ENCODE measurements at places on chromosomes 5 and 9.

- no peak for DNase-seq
Measured at GRCh38 chr5:80479713-80480112, 8.2 kb upstream of the FAM151B start.

GRCh38 chr5:31421806-31422586, 109.9 kb downstream of the DROSHA start:
- no peak for DNase-seq

- DNase-seq, result peak; percentile 27
Measured at GRCh38 chr5:79512471-79513307, 1.2 kb downstream of the HOMER1 start.

- no peak for DNase-seq
Measured at GRCh38 chr9:137236936-137237421, 4.1 kb upstream of the TUBB4B start.

- DNase-seq, result no peak
Measured at GRCh38 chr9:86022687-86023266, 76.6 kb downstream of the GOLM1 start.

GRCh38 chr9:137305060-137305797, 3.2 kb upstream of the NRARP start:
- peak; percentile 71 for DNase-seq

- DNase-seq, result no peak
Measured at GRCh38 chr5:19619571-19619970, 368.4 kb downstream of the CDH18 start.

GRCh38 chr9:89868100-89868499, 263.3 kb downstream of the GADD45G start:
- no peak for DNase-seq

- no peak for DNase-seq
Measured at GRCh38 chr5:134565791-134566740, 40.6 kb downstream of the JADE2 start.

DNA sequence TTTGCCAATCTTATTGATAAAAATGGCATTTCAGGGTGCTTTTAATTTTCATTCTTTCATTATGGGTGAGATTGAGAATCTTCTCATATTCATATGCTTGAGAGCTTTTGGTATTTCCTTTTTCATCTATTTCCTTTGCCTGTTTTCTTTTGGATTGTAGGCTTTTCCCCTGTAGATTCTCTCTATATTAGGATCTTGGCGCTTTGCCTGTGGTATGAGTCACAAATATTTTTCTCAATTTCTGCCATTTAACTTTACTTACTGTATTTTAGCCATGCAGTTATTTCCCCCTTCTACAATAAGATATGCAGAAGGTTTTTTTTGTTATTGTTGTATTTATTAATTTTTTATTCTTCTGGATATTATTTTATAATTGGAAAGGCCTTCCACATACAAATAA, 21.5 kb upstream of the KLF9 start:
- DNase-seq, result no peak

DNA sequence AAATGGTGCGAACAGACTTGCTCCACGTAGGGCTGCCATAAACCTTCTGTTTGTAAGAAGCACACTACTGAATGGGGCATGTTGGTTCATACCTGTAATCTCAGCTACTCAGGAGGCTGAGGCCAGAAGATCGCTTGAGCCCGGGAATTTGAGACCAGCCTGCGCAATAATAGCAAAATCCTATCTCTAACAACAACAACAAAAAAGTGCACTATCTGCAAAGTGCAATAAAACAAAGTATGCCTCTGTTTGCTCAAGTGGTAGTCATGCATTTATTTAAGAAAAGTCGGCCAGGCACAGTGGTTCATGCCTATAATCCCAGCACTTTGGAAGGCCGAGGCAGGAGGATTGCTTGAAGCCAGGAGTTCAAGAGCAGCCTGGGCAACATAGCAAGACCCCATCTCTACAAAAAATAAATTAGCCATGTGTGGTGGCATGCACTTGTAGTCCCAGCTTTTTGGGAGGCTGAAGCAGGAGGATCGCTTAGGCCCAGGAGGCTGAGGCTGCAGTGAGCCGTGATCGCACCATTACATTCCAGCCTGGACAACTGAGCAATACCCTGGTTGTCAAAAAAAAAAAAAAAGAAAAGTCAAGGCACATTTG, 5.2 kb downstream of the ATPSCKMT start:
- no peak for DNase-seq

DNA sequence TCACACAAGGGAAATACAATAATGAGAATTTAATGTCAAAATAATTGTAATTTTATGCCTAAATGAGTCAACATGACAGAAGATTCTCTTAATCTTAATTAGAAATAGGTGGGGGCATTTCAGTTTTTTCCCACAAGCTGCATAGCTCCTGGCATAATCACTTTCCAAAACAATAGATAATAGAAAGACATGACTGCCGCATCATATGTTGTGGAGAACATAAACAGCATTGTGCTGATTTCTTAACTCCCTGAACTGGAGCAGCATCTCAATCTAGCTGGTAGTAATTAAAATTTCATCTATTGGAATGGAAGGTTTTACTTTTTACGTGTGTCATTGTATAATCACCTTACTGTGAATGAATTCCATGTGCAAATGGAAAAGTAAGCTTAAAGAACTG, 112.1 kb downstream of the ST8SIA4 start:
- no peak for DNase-seq

DNA sequence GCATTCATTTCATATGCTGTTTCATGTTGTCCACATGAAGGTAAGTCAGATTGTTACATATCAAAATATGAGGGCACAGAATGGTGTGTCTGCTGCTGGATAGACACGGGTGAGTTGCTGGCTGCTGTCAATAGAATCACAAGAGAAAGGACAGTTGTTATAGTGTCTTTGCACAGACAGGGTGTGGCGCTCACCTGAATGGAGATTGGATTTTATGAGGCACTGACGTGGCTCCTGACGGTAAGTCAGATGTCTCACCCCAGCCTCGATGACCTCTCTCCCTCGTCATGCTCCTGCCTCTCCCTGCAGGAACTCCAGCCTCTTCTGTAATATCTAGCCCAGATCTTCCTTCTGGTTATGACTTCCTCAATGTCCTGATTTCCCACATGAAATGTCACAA, 75.4 kb upstream of the SELENOP start:
- DNase-seq, result no peak

DNA sequence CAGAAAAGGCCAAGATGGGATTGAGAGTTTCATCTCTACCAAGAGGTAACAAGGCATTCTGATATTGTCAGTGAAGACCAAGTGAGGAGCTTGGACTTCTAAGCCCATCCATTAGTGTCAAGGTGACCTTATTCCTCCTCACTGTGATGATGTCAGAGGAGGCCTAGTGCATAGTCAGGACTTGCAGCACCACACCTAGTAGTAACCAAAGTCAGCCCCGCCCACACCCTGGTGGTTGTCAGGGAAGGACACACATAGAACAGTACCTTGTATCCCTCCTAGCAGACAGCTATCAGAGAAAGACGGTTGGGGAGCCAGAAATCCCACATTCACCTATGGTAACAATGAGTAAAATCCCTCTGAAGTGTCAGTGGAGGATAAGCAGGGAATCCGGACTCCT, 111.7 kb downstream of the AP3B1 start:
- DNase-seq, result no peak

DNA sequence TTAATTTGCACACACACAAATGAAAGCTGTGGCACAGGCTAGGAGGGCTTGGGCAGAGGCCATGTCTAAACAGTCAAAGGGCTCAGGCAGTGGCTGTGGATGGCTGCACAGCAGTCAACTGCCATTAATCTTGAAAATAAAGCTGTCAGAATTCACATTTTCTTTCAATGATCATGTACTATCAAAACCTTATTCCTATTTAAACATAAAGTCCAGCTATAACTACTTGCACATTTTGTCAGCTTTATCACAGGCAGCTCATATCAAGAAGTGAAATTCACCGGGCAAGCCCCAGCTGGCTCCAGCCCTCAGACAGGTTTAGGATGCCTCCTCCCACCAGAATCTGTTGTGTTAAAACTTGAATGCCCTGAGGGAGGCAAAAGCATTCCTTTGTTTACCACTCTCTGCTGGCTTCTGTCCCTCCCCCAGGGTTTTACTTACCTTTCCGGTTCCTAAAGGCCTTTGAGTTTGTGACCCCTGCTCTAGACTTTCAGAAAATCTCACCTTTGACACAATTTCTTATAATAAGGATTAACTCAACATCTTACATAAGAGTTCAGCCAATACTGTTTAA, 54.9 kb upstream of the GRAMD2B start:
- DNase-seq, result peak; percentile 42

DNA sequence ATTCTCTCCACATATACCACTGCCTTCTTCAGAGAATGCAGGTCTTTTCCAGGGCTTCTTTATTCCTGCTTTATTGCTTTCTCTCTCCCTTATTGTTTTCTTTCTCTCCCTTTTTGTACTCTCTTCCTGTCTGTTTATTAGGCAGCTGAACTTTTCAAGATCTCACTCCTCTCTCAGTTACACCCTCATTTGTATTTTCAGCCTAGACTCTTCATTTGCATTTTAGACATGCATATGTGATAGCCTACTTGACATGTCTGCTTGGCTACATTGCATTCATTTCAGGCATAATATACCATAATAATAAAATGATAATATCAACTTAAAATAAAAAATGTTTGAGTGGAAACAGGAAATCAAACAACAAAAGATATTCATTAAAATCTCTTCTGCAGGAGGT, 377.9 kb upstream of the TNC start:
- no peak for DNase-seq

DNA sequence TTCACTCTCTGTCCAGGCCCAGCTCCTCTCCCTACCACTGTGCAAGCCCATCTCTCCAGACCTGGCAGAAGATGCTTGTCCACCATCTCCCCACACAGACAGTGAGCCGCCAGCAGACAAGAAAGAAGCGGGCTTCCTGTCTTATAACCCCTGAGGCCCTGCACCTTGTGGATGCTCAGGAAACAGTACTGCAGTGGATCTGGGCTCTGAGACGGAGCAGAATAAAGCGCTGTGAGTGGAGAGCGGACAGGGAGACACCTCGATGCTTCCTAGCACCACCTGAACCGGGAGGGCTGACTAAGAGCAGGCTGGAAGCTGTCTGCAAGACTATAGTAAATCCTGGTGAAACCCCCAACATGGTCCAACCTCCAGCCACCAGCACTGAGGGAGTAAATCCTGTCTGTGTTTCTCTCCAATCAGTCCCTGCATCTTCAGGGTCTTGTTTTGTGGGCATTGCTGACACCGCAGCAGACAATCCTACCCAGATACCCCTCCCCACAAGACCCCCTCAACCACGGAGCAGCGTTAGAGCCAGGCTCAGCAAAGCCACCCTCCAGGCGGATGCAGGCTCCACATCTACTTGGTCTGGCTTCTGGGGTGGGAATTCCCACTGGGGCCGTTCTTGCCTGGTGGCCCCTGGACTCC, 18.7 kb downstream of the ORM2 start:
- no peak for DNase-seq

- no peak for DNase-seq
Measured at GRCh38 chr5:90939211-90939610, 380.6 kb downstream of the ADGRV1 start.

GRCh38 chr9:79408200-79408599, 163.6 kb upstream of the TLE4 start:
- no peak for DNase-seq

DNA sequence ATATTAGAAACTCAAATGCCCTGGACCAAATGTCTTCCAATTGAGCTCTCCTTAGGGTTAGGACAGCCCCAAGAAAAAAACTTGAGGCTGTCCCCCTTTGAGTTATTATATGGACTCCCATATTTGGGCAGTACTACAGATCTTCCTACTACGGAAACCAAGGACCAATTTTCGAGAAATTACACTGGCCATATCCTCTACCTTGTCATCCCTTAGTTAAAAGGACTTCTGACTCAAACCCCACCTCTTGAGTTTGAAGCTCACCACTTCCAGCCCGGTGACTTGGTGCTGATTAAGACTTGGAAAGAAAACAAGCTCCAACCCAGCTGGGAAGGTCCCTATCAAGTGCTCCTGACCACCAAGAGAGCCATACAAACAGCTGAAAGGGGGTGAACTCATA, 497.0 kb upstream of the GRAMD2B start:
- no peak for DNase-seq

DNA sequence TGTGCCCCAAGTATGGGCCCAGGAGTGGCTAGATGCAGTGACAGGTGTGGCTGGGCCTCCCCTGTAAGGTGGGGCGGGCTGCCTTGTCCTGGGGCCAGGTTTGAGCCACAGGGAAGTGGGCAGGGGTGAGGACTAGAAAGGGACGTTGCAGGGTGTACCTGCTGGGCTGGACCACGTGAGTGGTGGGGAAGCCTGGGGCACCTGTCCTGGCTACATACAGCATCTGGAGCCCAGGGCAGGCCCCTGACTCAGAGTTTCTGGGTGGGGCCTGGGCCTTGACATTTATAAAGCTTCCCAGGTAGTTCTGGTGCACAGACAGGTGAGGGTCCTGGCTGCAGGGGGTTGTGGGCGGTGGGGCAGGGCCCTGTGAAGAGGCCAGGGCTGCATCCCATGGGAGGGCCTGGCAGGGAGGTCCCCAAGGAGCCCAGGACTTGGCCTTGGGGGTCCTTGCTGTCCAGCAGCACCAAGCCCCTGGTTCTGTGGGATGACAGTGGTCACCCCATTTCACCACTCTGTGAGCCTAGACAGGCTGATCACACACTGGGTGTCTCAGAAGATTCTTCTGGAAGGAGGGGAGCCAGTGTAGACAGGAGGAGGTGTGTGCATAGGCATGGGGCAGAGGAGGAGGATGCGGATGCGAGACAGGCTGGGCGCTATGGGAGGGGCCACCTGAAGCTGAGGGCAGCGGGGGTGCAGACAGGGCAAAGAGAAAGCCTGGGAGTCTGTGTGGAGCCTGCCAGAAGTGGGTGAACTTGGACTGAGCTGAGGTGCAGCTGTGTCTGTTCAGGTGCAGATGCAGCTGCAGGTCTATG, 94.0 kb downstream of the PHF2 start:
- DNase-seq, result no peak

- no peak for DNase-seq
Measured at GRCh38 chr5:77733130-77733529, 43.0 kb downstream of the TBCA start.

- no peak for DNase-seq
Measured at GRCh38 chr5:171961117-171961516, 45.3 kb downstream of the FBXW11 start.

DNA sequence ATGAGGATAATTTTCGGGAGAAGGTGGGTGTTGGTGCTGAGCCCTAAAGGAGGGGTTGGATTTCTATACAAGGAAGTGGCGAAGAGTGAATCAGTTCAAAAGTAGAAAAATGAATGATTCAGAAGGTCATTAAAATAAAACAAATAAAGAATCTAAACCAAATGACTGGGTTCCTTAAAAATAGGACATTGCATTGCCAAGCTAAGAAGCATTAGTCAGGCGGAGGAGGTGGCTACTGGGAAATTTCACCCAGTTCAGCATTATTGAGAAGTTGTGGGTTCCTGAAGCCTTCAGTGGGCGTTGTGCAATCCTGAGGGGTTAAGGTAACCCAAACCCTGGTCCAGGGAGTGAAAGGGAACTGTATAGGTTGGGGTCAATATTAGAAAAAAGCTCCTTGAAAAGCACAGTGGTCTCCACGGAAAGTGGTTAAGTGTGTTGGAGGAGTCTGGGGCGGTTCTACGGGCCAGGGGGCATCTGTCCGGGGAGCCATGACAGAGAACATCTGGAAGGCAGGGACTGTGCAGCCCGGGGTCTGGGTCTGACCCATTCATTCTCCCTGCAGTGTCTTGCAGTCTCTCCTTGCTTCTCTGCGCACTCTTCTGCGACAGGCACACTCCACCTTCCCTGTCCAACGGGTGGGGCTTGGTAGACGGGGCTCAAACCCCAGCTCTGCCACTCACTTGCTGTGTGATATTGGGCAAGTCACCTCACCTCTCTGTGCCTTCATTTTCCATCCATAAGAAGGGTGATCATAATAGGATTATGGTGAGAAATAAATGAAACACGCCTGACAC, 27.6 kb upstream of the DUSP1 start:
- no peak for DNase-seq

GRCh38 chr9:78443946-78444345, 147.0 kb downstream of the PSAT1 start:
- no peak for DNase-seq

- no peak for DNase-seq
Measured at GRCh38 chr5:173328844-173329490, 753 bp upstream of the STC2 start.

Measured in neuronal stem cell (in vitro differentiated cells).